ENCODE measurements at places on chromosomes 12 and 14. TPM values are rescaled to one million over a fixed set of nuclear protein-coding genes. Genes with fewer than 3 reads are reported as not detected.
A peak's percentile ranks its signal among the peaks of the same experiment; 100 is the strongest.

The ZCCHC8 gene
- 45.3 TPM for total RNA-seq

DNA sequence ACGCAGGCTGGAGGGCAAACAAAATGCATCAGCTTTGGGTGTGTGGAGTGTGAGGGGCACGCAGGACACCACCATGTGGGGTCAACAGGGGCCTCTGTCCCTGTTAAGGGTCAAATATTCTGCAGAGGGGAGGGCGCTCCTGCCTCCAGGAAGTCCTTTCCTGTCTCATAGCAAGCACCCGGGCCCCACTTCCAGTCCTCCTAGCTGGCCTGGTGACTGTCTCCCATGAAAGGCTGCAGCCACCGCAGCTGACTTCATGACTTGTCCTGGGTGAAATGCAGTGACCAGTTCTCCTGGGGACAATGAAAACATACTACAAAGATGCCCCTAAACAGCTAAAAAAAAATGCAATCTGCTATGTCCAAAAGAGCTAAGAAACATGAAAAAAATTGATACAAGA lies 53.6 kb downstream of the LGMN start:
- H3K27ac ChIP-seq = no peak overlapping the region
- no peak for DNase-seq
- H3K27me3 ChIP-seq = peaks cover 12% of the 10 kb centered on the region
- H3K4me3 ChIP-seq = no peak overlapping the region
- peaks cover 2% of the 10 kb centered on the region for H3K36me3 ChIP-seq

GRCh38 chr14:66369157-66369697 lies 116.9 kb upstream of the CCDC196 start:
- DNase-seq = no peak
- no peak overlapping the region for H3K27ac ChIP-seq
- H3K4me1 ChIP-seq = no peaks in the 10 kb centered on the region
- H3K27me3 ChIP-seq = no peaks in the 10 kb centered on the region

GRCh38 chr12:54349036-54349435 lies 15.2 kb downstream of the GPR84 start:
- H3K4me3 ChIP-seq = no peak overlapping the region
- no peak overlapping the region for H3K27ac ChIP-seq
- H3K4me1 ChIP-seq = peaks cover 15% of the 10 kb centered on the region
- DNase-seq = no peak
- peaks cover 36% of the 10 kb centered on the region for H3K36me3 ChIP-seq
- no peaks in the 10 kb centered on the region for H3K27me3 ChIP-seq

DNA sequence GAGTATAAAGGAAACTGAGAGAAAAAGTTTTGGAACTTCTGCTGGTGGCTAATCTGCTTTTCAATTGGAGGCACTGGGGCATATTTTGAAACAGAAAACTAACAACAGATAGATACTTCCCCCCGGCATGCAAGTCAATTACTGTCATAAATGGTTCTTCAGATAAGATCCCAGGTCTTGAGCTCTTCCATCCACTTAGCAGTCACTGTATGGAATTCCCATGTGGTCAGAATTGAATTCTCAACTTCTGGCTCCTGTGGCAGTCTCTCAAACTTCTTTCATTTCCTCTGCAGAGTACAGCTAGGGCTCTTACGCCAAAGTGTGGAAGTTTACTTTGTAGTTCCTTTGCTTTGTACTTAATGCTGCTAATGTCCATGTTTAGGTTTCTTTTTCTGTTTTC lies 452.2 kb downstream of the IPO8 start:
- no peaks in the 10 kb centered on the region for H3K27me3 ChIP-seq
- no peak for DNase-seq
- H3K4me3 ChIP-seq = no peak overlapping the region
- H3K27ac ChIP-seq = no peak overlapping the region
- H3K36me3 ChIP-seq = no peaks in the 10 kb centered on the region

DNA sequence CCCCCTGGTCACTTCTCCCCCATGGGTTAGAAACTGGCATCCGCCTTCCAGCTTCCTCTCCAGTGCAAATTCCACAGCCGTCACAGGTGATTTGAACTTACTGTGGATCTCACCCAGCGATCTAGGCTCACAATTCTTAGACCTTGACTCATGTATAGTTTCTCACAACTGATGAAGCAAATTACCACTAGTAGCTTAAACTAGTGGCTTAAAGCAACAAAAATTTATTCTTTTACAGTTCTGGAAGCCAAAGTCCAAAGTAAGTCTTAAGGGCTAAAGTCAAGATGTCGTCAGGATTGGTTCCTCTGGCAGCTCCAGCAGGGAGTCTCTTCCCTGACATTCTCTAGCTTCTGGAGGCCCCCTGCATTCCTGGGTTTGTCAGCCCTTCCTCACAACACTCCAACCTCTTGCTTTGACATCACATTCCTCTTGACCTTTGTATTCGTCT lies 117.4 kb downstream of the KTN1 start:
- H3K4me3 ChIP-seq = no peak overlapping the region
- no peaks in the 10 kb centered on the region for H3K27me3 ChIP-seq
- H3K36me3 ChIP-seq = peaks cover 5% of the 10 kb centered on the region
- no peaks in the 10 kb centered on the region for H3K4me1 ChIP-seq

DNA sequence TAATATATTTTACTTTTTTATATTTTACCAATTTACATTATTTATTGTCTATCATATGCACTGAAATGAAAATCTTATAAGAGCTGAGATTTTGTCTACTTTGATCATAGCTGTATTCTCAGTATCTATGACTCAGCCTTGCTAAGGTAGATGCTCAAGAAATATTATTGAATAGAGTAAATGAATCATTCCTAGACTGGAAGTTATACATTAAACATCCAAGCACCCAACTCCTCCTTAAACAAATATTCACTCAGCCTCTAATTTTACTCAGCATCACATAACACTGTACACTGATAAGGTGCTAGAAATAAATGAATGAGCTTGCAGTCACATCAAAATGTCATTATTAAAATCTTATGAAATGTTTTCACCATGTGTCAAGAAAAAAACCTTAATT lies 1424.9 kb downstream of the LRFN5 start:
- no peak for DNase-seq
- no peak overlapping the region for H3K27ac ChIP-seq
- H3K36me3 ChIP-seq = no peaks in the 10 kb centered on the region

GRCh38 chr12:1924996-1925683 lies 6.7 kb upstream of the CACNA2D4 start:
- H3K27ac ChIP-seq = peak overlapping the region; percentile 84
- H3K4me3 ChIP-seq = no peak overlapping the region
- DNase-seq = no peak
- H3K36me3 ChIP-seq = no peaks in the 10 kb centered on the region

- H3K4me1 ChIP-seq = no peaks in the 10 kb centered on the region
- no peak overlapping the region for H3K27ac ChIP-seq
- no peak for DNase-seq
- H3K36me3 ChIP-seq = no peaks in the 10 kb centered on the region
- no peaks in the 10 kb centered on the region for H3K27me3 ChIP-seq
Measured at GRCh38 chr14:31947680-31948595, 129.2 kb upstream of the ARHGAP5 start.

DNA sequence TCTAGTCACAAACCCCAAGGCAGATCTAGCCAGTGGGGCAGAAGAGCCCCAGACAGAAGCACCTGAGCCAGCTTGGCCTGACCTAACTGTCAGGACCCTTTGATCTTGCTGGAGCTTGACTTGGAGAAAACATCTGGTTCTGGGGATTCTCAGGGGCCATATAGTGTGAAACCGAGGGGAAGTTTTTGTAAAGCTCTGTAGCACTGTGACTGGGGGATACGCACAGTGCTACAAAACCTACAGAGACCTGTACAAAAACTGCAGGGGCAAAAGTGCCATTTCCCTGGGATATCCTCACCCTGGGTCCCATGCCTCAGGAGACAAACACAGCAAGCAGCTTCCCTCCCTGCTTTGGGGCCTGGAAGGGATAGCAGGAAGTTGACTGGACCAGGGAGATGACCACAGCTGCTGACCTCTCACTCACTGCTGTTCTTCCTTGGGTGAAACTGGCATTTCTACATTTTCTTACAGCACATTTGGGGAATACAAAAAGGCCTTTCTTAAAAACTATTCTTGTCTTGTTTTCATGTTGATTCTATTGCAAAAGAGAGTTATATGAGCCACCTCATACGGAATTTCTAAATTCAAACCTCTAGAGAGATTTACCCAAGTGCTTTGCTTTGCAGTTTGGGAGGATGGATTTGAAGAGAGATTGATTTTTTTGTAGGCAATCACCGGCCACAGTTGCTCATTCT lies 140.0 kb downstream of the DAD1 start:
- H3K27me3 ChIP-seq = no peaks in the 10 kb centered on the region
- H3K27ac ChIP-seq = no peak overlapping the region
- H3K4me1 ChIP-seq = no peaks in the 10 kb centered on the region
- H3K36me3 ChIP-seq = no peaks in the 10 kb centered on the region
- DNase-seq = no peak
